ENCODE measurements at places on chromosomes 3 and 15.

GRCh38 chr15:59662260-59662659, 4.9 kb upstream of the GTF2A2 start:
- DNase-seq: no peak

DNA sequence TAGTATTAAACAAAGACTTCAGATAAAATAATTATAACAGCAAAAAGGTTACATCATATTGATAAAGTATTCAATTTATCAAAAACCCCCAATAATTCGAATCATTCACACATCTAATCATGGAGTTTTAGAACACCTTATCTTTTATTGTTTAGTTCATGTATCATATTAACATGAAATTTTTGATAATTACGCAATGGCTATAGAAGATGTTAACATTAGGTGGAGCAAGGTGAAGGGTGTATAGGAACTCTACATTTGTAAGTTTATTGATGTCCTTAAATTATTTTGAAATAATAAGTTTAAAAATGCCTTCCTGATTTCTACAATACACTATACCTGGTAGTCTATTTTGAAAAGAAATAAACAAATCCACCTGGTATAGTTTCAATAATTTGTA, 696.5 kb upstream of the BCHE start:
- no peak for DNase-seq

DNA sequence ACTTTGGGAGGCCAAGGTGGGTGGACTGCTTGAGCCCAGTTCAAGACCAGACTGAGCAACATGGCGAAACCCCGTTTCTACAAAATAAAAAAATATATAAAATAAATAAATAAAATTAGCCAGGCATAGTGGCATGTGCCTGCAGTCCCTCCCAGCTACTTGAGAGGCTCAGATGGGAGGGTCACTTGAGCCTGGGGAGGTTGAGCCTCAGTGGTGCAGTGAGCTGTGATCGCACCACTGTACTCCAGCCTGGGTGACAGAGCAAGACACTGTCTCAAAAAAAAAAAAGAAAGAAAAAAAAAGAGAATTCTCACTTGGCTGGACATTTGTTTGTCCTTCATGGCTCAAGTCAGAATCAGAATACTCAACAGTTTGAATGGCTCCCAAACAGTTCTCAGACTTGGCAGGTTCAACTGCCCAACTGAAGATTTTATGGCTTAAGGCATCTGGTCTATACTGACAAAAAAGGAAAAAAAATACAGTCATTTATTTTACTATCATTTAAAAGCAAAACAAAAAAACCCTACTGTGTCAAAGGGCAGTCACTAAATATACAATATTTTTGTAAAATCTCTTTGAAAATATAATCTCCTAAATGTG, 106.6 kb downstream of the FBXL22 start:
- DNase-seq: no peak

DNA sequence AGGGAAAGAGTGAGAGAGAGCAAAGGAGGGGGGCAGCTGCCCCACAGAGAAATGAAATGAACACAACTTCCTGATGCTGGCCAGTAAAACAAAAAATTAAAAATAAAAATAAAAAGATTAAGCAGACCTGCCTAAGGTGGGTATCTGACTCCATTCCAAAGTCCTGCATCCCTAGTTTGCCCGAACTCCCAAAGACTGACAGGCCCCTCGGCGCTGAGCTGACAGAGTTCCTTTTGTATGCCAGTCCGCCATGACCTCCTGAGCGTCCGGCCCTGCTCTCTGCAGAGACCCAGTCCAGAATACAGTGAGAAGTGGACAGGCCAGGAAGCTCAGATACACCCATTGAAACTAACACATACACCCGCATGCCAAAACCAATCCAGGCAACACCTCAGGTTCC, 54.9 kb downstream of the CHDH start:
- no peak for DNase-seq

DNA sequence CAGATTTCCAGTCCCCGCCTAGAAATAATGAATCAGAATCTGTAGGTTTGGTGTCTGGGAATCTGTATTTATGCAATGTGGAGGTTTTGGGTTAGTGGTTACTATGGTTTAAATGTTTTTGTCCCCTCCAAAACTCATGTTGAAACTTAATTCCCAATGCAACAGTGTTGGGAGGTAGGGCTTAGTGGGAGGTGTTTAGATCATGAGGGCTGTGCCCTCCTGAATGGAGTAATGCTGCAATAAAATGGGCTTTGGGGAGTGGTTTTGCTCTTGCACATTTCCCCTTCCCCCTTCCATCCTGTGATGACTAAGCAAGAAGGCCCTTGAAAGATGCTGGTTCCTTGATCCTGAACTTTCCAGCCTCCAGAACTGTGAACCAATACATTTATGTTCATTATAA, 9.2 kb upstream of the RFC4 start:
- DNase-seq: no peak

- DNase-seq: no peak
Measured at GRCh38 chr3:186525369-186526255, 18.6 kb downstream of the CRYGS start.

Measured in stimulated activated CD8-positive, alpha-beta memory T cell treated with anti-CD3 and anti-CD28 coated beads, Interleukin-2, amount 100 ng/mL, for 1 hour (primary cell).